HEK293T (cell line): ENCODE measurements at places on chromosomes 1 and 21.

- no peak for DNase-seq
Observed at GRCh38 chr1:220462752-220463151, 65.2 kb upstream of the MARK1 start.

DNA sequence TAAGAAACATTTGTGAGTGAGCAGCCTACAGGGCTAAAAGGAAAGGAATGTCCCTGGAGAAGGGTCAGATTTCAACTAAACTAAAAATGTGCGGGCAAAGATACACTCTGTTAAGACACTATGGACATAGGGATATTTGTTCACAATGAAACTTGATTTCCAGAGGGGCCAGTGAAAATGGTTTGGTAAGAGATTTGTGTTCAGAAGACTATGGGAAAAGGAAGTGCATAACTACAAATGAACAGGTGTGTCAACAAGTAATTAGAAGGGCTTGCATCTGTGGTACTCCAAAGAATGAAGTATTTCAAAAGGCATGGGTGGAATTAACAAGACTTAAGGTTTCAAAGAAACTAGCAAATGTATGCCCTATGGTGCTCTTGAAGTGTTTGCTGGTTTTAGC lies 60.4 kb downstream of the NME7 start:
- DNase-seq, result no peak

DNA sequence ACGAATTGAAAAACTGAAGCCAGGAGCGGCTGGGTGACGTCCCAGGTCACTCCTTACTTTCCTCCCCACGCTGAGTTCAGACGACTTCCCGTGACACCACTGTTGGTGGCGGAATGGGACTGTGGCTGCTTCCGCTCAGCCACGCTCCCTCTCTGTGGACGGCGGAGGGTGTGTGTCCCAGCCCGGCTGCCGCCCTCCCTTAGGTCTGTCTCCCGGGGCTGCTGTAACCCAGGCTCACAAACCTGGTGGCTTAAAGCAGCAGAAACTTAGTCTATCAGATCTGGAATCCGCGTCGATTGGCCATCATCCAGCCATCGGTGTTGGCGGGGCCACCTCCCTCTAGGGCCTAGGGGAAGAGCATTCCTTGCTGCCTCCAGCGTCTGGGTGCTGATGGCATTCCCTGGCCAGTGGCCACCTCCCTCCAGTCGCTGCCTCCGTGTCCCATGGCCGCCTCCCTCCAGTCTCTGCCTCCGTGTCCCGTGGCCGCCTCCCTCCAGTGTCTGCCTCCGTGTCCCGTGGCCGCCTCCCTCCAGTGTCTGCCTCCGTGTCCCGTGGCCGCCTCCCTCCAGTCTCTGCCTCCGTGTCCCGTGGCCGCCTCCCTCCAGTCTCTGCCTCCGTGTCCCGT lies 17.5 kb downstream of the TRPM2 start:
- no peak for DNase-seq

GRCh38 chr1:188027613-188028012 lies 1198.9 kb downstream of the PLA2G4A start:
- no peak for DNase-seq

GRCh38 chr1:231432996-231433395 lies 10.9 kb upstream of the EGLN1 start:
- no peak for DNase-seq
